AG09319 (cell line): ENCODE measurements at places on chromosomes 7 and 10.

- DNase-seq: no peak
Observed at GRCh38 chr7:95601316-95601715, 5.0 kb upstream of the PDK4 start.

- no peak for DNase-seq
Observed at GRCh38 chr10:16947069-16947468, 129.8 kb upstream of the RSU1 start.

DNA sequence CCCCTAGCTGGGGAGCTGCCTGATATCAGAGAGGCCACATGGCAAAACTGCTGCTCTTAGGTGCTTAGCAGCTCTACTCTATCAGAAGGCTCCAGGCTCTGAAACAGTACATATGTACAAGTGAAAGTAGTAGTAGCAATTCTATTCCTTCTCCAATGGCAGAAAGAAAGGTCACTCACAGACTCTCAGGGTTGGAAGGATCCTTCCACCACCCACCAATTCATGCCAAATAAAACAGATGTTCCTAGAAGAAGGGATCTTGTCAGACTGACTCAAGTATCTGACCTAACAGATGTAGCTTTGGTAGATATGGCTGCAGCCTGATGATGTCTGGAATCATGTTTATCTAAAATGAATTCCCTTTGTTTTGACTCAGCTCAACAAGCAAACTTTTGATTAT is 8.0 kb upstream of the ALDH18A1 start:
- DNase-seq: no peak

- DNase-seq: no peak
Observed at GRCh38 chr10:62062752-62063512, 161.4 kb downstream of the ARID5B start.

DNA sequence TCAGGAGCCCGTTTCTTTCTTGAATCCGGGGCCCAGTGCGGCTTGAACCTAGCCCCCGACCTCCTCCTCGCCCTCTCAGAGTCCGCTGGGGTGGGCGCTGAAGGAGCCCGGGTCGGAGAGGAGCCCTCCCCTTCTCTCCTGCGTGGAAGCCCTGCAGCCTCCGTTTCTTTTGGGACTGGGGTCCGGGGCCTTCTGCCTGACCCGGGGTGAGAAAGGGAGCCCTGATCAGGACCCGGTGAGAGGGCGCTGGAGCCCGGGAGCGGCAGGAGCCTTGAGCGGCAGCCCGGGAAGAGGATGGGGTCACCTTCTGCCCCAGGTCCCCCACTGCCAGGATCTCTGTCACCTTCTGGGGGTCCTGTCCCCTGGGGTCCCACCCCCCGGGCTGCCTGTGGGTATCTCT is 162.3 kb downstream of the ZNF33B start:
- no peak for DNase-seq

DNA sequence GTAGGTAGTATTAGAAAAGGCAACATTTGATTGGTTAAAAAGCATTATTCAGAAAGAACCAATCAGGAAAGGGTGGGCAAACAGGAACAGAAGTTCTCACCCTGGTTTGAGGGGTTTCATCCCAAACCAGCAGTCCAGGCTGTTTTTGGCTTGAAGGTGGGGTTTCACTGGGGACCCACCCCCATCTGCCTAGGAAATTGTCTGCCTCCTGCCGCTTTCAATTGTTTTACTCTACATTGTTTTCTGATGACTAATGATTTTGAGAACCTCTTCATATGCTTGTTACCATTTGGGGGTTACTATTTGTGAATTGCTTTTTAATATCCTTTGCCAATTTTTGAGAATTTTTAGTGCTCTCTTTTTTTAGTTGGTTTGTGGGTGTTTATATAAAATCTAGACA is 3.3 kb upstream of the PCBD1 start:
- DNase-seq: no peak

GRCh38 chr7:128807191-128807590 is 15.4 kb downstream of the CCDC136 start:
- DNase-seq: no peak

DNA sequence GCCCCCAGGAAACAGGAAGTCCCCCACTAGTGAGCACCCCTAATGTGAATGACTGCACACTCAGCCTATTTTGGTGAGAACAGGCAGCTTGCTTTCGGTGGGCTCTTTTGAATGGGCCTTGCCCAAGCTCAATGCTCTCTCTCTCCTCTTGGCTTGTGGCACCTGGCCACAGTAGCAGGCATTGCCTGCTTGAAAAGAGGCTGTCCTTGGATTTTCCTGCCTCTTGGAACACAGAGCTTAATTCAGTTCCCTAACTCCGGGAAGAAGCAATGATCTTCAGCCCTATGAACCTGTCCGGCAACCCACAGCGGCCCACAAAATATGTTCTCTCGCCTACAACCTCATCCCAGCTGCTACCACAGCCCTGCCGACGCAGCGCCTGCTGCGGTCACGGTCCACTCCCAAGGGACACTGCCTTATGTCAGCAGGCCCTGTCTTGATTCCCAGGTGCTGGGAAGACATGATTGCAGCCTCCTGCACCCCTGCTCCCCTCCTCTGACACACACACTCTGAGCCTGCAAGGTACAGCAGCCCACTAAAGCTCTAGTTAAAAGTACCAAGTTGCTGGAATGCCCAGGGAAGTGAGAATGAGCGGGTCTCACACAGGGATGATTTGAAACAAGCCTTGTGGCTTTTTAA is 715.5 kb upstream of the GALNT17 start:
- DNase-seq: no peak

DNA sequence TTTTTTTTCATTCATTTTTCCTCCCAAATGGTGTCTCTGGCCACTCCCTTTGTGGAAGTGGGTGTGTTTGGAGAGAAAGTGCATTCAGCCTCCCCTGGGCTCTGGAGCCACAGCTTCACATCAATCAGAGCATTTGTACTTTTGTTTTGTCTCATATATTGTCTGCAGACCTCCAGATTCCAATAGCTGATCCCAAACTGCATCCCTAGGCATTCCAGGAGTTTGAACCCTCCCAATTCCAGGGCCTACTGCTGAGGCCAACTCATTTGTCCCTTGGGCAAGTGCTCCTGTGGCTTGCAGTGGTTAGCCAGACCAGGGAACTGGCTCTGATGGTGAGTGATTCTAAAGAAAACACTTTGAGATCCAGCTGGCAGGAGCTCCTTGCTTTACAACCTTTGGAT is 163.3 kb downstream of the IPMK start:
- no peak for DNase-seq
